ENCODE measurements at places on chromosomes 2 and 18.

DNA sequence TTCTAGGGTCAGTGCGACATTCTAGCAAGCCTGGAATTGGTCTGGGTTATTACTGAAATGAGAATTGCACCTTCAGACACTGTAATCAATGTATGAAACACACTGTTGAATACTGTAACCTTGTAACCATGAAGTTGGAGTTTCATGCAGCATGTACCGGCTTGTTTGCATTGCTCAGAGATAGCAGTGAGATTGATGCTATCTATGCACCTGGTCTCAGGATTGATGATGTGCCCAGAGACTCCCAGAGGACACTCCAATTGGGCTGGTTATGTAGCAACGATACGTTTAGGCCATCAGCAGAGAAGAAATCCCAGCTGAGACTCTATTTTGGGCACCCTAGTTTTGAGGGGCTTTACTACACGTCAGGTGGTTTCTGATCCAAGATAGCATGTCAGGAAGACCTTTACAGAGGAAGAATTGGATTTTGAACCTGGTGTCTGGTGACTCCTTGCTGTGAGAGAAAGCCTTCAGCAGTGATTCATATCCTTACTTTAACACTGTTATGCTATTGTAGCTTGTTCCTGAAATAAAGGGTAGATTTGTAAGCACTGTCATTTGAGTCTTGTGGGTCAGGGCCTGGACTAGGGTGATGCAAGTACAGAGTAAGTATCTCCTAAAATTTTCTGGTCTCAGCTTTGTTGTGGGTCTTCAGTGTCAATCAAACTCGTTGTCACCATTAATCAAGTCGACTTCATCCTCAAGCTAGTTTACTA lies 305.1 kb upstream of the GULP1 start:
- DNase-seq: no peak

DNA sequence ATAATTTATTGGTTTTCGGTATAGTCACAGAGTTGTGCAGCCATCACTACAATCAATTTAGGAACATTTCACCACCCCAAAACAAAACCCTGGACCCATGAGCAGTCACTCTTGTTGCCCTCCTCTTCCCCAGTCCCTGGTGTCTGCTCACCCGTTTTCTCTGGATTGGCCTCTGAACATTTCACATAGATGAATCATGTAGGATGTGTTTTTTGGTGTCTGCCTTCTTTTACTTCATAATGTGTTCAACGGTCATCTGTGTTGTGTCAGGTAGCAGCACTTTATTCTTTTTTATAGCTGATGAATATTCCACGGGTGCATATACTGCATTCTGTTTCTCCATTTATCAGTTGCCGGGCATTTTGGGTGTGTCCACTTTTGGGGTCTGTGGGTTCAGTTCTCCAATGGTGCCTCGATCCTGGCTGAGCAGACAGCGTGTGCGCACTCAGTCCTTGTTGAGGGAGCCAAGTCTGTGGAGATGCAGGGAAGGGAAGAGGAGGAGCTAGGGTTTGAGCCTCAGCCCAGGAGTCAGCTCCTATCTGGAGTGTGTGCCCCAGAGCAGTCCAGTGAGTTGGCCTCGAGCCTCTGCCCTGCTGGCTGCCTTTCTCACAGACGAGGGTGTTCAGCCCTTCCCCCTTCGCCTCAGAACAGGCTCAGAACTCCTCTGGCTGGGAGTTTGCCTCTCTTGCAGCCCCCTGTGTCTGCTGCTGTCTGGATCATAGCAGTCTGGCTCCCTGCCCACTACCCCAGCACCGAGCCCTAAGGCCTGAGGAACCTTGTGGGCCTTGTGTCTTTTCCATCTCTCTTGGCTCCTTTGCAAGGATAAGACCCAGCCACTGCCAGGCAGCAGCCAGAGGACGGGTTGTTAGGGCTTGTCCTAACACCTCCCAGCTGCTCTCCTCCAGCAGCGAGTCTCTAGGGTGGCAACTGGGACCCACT lies 18.0 kb downstream of the C2orf74 start:
- DNase-seq: no peak

- no peak for DNase-seq
Observed at GRCh38 chr2:177169810-177170514, 42.6 kb upstream of the HNRNPA3 start.

DNA sequence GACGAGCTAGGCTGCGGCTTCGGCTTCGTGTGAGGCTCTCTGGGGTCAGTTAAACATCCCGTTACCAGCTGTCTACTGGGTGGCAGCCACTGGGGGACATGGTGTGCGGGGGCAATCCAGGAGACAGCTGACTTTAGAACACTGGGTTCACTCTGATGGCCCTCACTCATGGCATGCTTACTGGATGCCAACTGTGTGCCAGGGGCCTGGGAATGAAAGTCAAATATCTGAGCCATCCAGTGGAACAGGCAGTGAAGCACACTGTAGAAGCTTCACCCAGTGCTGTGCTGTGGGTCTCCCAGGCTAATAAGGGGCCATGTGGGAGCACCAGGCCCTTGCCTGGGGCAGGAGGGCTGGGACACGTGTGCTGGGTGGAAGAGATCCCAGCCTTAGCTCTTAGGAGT lies 48.3 kb downstream of the GLI2 start:
- DNase-seq: no peak
